Activated CD4-positive, CD25-positive, alpha-beta regulatory T cell treated with anti-CD3 and anti-CD28 coated beads, Interleukin-2, amount 50 U/mL, for 16 hours (primary cell): ENCODE measurements at places on chromosomes 12 and 14.

GRCh38 chr12:118353721-118354120 lies 19.0 kb downstream of the TAOK3 start:
- no peak for DNase-seq

DNA sequence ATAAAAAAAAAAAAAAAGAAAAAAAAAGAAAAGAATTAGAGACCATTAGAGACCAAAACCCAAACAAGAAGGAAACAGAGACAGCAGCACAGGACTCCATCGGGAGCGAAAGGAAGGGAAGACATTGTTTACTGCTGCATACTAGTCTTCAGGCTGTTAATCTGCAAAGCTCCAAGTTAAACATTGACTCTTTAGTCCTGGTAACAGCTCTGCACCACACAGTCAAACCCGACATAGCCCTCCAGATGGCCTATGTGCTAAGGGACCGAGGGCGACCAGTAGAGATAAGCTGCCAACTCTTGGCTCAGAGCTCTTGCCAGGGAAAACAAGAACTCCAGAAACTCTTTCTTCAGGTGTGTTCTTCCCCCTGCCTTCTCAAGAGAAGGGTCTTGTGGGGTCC lies 7.8 kb downstream of the P2RX4 start:
- no peak for DNase-seq

DNA sequence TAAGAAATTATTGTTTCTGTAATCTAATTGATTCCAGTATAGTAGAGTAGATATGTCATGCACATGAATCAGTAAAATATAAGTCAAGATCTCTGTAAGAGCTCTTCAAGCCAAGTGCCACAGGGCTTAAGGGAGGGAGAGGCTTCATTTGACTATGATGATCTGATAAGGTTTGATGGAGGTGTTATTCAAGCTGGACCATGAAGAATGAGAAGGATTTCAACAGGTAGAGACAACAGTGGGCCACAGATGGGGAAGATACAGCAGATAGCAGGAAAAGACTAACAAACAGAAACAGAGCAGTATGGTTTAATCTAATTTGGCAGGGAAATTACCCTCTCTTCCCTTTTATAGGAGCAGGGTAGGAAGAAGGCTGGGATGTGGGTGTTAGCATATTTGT lies 40.6 kb upstream of the FKBP4 start:
- DNase-seq: no peak

GRCh38 chr14:64929014-64929359 lies 13.6 kb downstream of the GPX2 start:
- DNase-seq: no peak

GRCh38 chr14:69049675-69050074 lies 70.6 kb upstream of the ACTN1 start:
- DNase-seq: no peak

GRCh38 chr14:20683891-20684661 lies at the start of gene RNASE4:
Gene RNASE4, plus strand, starts transcription at chr14:20684560. Its CDS starts 14,812 bp downstream, at chr14:20699372.
- peak; percentile 65 for DNase-seq
